ENCODE measurements at places on chromosomes 3 and 15. TPM values are rescaled to one million over a fixed set of nuclear protein-coding genes. Genes with fewer than 3 reads are reported as not detected.

KY gene
- total RNA-seq = not detected

FSIP1 gene
- total RNA-seq = 1.5 TPM

RAB7A gene
- 298 TPM for total RNA-seq

GRAMD2A gene
- not detected for total RNA-seq

C3orf18 gene
- 13.0 TPM for total RNA-seq

PFN2 gene
- 364 TPM for total RNA-seq
